Activated CD4-positive, alpha-beta T cell treated with anti-CD3 and anti-CD28 coated beads, Interleukin-2, amount 10 ng/mL, durations not matched to agents 24 days and 14 days (primary cell): ENCODE measurements at places on chromosomes 6 and 20. TPM values are rescaled to one million over a fixed set of nuclear protein-coding genes. Genes with fewer than 3 reads are reported as not detected.

The ULBP2 gene
- total RNA-seq: 0.40 and 0.47 TPM in 2 replicates

The OR2H2 gene
- not detected in 2 replicates for total RNA-seq

The NPEPL1 gene
- total RNA-seq: 22.3 and 23.1 TPM in 2 replicates

The RPN2 gene
- total RNA-seq: 208 and 213 TPM in 2 replicates

The IP6K3 gene
- not detected in 2 replicates for total RNA-seq

The PTCHD4 gene
- not detected in 2 replicates for total RNA-seq

The IFT52 gene
- total RNA-seq: 18.6 and 20.7 TPM in 2 replicates

The RAET1G gene
- not detected in 2 replicates for total RNA-seq

The PRELID3B gene
- 119 and 123 TPM in 2 replicates for total RNA-seq

The RPL7L1 gene
- total RNA-seq: 182 and 189 TPM in 2 replicates

DNA sequence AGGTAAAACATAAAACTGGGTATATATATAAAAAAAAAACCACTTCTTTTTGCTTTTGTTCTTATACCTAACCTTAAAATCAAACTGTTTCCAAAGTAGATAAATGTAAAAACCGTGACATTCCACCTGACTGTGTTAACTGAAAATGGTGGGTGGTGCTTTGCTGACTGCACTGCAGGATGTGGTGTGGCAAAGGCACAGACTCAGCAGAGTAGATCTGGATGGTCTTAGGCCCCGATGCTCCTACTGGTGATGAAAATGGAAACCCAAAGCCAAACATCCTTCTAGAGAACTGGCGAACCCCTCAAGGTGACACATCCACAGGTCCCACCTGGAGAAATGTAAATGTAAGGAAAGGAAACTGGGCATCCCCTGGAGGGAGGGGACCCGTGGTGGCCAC, 8.9 kb downstream of the TGIF2 start:
- peak overlapping the region; percentile 81 for H3K27ac ChIP-seq
- DNase-seq: peak; percentile 75
- peaks cover 24% of the 10 kb centered on the region for H3K4me1 ChIP-seq
- H3K4me3 ChIP-seq: no peak overlapping the region
- peaks cover 53% of the 10 kb centered on the region for H3K36me3 ChIP-seq

- no peak overlapping the region for H3K27ac ChIP-seq
- H3K4me1 ChIP-seq: no peaks in the 10 kb centered on the region
- no peak overlapping the region for H3K4me3 ChIP-seq
Observed at GRCh38 chr6:81561731-81562130, 190.8 kb downstream of the TENT5A start.

GRCh38 chr6:25535632-25536225, 116.3 kb upstream of the SCGN start:
- H3K27me3 ChIP-seq: no peaks in the 10 kb centered on the region
- H3K4me1 ChIP-seq: no peaks in the 10 kb centered on the region
- H3K27ac ChIP-seq: no peak overlapping the region
- H3K4me3 ChIP-seq: no peak overlapping the region
- DNase-seq: no peak
- H3K36me3 ChIP-seq: no peaks in the 10 kb centered on the region

GRCh38 chr6:12075067-12075563, 63.0 kb downstream of the HIVEP1 start:
- no peak overlapping the region for H3K27ac ChIP-seq
- peak overlapping the region; percentile 25 for H3K4me3 ChIP-seq
- H3K27me3 ChIP-seq: no peaks in the 10 kb centered on the region
- H3K4me1 ChIP-seq: peaks cover 35% of the 10 kb centered on the region

DNA sequence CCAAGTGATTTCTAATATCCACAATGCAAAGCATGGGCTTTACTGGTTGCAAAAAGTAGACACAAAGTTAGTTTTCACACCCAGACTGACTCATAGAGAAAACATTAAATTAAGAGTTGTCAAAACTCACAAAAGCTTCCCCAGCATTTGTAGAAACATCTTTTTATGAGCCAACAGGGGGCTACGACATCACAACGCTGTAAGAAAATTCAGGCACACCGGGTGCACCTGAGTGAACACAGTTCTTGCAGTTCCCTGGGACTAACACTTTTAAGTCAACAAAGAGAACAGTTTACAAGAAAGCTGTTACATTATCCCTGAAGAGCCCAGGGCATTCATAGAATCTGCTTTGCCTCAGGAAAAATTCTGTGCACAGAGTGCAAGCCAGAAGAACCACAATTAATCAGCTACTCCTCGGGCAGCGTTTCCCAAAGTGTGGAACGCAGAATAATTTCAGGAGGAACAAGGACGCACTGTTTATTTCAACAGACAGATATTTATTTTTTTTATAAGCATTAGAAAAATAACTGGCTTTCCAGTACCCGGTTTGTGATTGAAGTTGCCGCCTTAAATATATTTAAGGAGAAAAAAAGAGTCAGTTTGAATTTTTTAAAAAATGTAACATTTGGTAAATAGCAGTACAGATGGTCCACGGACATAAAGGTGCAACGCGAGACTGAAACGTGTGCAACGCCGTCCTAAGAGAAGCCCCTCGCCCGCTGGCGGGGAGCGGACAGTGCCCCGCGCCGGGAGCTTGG, 1.2 kb downstream of the NCOA5 start:
- no peaks in the 10 kb centered on the region for H3K27me3 ChIP-seq
- H3K36me3 ChIP-seq: peaks cover 14% of the 10 kb centered on the region
- peaks cover 27% of the 10 kb centered on the region for H3K4me1 ChIP-seq
- H3K4me3 ChIP-seq: peak overlapping the region; percentile 89
- no peak for DNase-seq

DNA sequence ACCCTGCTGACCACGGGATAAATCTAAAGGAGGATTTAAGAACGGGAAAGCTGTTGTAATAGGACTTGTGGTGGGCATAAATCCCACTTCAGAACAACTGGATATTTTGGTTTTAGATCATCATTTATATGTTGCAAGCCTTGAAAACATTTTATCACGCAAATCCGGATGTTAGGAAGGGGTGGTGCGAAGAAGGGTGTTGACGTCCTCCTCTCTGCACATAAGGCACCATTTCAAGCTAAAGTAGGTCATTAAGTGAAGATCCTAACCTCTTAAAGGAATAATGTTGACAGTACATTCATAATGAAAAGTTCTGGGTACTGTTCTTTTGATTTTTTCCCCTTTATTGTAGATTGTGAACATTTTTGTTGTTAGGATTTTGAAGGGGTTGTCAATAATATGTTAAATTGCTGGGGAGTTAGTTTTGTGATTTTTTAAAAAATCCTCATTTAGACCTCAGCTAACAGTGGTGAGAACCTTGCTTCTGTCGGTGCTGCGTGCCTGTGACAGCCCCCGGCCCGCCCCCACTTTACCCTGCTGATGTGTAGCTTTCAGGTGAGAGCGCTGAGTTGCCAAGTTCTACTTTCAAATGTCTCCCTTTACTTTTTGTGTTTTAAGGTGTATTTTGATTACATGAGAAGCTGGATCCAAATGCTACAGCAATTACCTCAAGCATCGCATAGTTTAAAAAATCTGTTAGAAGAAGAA, 88.8 kb downstream of the MAP3K4 start:
- peaks cover 17% of the 10 kb centered on the region for H3K4me1 ChIP-seq
- no peak for DNase-seq
- H3K36me3 ChIP-seq: peaks cover 19% of the 10 kb centered on the region
- H3K27me3 ChIP-seq: no peaks in the 10 kb centered on the region

DNA sequence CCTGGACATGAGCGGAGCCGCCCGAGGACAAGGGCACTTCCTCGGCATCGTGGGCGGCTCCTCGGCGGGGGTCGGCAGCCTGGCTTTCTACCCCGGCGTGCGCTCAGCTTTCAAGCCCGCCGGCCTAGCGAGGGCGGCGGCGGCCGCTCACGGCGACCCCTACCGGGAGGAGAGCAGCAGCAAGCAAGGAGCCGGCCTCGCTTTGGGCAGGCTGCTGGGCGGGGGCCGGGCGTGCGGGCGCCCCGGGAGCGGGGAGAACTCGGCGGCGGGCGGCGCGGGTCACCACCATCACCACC, 6.7 kb downstream of the PRDM13 start:
- peak; percentile 76 for DNase-seq
- no peak overlapping the region for H3K27ac ChIP-seq
- H3K4me3 ChIP-seq: peak overlapping the region; percentile 55
- H3K4me1 ChIP-seq: peaks cover 29% of the 10 kb centered on the region
- H3K27me3 ChIP-seq: peaks cover 75% of the 10 kb centered on the region

- H3K27ac ChIP-seq: no peak overlapping the region
- no peak overlapping the region for H3K4me3 ChIP-seq
- DNase-seq: no peak
- H3K4me1 ChIP-seq: peaks cover 1% of the 10 kb centered on the region
- peaks cover 10% of the 10 kb centered on the region for H3K27me3 ChIP-seq
Observed at GRCh38 chr6:169957351-169957963, 206.0 kb downstream of the ERMARD start.

GRCh38 chr20:63295422-63295821, 2.4 kb downstream of the COL20A1 start:
- no peak overlapping the region for H3K4me3 ChIP-seq
- H3K4me1 ChIP-seq: peaks cover 2% of the 10 kb centered on the region
- no peaks in the 10 kb centered on the region for H3K36me3 ChIP-seq
- peaks cover 8% of the 10 kb centered on the region for H3K27me3 ChIP-seq
- H3K27ac ChIP-seq: no peak overlapping the region

GRCh38 chr20:35830264-35830663, 58.4 kb downstream of the PHF20 start:
- H3K27me3 ChIP-seq: no peaks in the 10 kb centered on the region
- H3K36me3 ChIP-seq: peaks cover 18% of the 10 kb centered on the region
- no peak overlapping the region for H3K4me3 ChIP-seq

DNA sequence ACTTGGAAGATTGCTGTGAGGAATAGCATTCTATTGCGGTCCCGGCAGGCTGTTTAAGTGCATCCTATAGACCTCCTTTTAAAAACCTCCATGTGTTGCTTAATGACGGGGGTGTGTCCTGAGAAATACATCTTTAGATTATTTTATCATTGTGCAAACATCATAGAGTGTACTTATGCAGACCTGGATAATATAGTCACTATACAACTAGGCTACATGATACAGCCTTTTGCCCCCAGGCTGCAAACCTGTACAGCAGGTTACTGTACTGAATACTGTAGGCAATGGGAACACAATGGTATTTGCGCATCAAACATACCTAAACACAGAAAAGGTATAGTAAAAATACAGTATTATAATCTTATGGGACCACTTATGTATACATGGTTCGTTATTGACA, 175.6 kb downstream of the RNF144B start:
- no peak for DNase-seq
- peaks cover 2% of the 10 kb centered on the region for H3K27me3 ChIP-seq

GRCh38 chr20:10877342-10877741, 203.5 kb upstream of the JAG1 start:
- no peaks in the 10 kb centered on the region for H3K4me1 ChIP-seq
- no peaks in the 10 kb centered on the region for H3K36me3 ChIP-seq
- no peak for DNase-seq
- H3K4me3 ChIP-seq: no peak overlapping the region
- H3K27ac ChIP-seq: no peak overlapping the region

- no peak for DNase-seq
- no peak overlapping the region for H3K4me3 ChIP-seq
- H3K27me3 ChIP-seq: peaks cover 1% of the 10 kb centered on the region
- H3K4me1 ChIP-seq: no peaks in the 10 kb centered on the region
- H3K36me3 ChIP-seq: no peaks in the 10 kb centered on the region
Observed at GRCh38 chr6:29255530-29255929, 46.0 kb upstream of the OR14J1 start.

- peak overlapping the region; percentile 74 for H3K4me3 ChIP-seq
- H3K27ac ChIP-seq: no peak overlapping the region
- peaks cover 3% of the 10 kb centered on the region for H3K36me3 ChIP-seq
- peaks cover 6% of the 10 kb centered on the region for H3K4me1 ChIP-seq
Observed at GRCh38 chr6:30007132-30007764, 53.8 kb upstream of the POLR1H start.

DNA sequence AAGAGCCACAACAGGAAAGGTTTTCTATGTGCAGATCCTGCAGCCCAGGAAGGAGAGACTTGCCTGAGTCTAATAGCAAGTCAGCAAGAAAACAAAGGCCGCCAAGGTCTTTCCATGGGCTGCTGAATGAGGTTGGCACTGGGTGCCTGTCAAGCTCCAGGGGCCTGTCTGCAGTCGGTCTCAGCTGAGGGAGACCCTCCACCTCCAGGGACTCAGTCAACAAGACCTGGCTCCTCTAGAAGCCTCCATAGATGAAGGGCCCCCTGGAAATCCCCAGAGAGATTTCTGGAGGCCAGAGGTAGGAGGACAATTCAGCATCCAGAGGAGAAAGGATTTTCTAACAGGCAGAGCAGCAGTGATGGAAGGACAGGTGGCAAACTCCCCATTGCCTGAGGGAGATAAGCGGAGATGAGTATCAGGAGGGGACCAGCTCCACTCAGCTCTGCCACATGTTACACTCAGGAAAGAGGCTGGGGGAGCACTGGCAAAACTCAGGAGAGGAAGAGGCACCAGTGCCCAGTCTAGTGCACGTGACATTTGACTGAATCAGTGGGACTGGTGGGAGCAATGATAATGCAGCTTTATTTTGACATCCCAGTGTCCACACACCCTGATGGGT, 33.5 kb upstream of the FKBP1A start:
- DNase-seq: no peak
- H3K27ac ChIP-seq: peak overlapping the region; percentile 39
- peaks cover 29% of the 10 kb centered on the region for H3K4me1 ChIP-seq
- peak overlapping the region; percentile 1 for H3K4me3 ChIP-seq
- peaks cover 5% of the 10 kb centered on the region for H3K27me3 ChIP-seq

- H3K27me3 ChIP-seq: no peaks in the 10 kb centered on the region
- H3K27ac ChIP-seq: no peak overlapping the region
- H3K4me3 ChIP-seq: no peak overlapping the region
- DNase-seq: no peak
- H3K36me3 ChIP-seq: peaks cover 13% of the 10 kb centered on the region
Observed at GRCh38 chr6:16450285-16450684, 211.9 kb downstream of the GMPR start.

- no peak for DNase-seq
- H3K27me3 ChIP-seq: peaks cover 4% of the 10 kb centered on the region
- no peak overlapping the region for H3K27ac ChIP-seq
- H3K4me3 ChIP-seq: no peak overlapping the region
- H3K36me3 ChIP-seq: no peaks in the 10 kb centered on the region
Observed at GRCh38 chr6:152356016-152356415, 281.1 kb downstream of the SYNE1 start.

DNA sequence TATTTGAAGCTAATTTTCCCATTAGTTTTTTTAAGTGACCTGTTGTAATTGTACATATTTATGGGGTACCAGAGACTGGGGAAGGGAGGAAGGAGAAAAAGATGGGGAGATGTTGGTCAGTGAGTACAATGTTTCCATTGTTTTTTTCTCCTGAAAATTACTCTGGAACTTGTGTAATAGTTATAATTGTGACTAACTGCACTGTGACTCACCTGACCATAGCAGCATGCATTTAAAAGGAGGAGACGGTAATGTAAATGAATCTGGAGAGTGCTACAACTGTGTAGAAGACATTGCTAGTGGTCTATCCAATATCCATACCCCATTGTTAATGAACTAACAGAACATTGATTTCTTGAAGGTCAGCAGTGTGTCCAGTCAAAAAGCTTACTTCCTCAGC, 133.4 kb downstream of the RFPL4B start:
- peaks cover 3% of the 10 kb centered on the region for H3K4me1 ChIP-seq
- H3K36me3 ChIP-seq: no peaks in the 10 kb centered on the region
- H3K27me3 ChIP-seq: no peaks in the 10 kb centered on the region
- H3K4me3 ChIP-seq: no peak overlapping the region

- no peaks in the 10 kb centered on the region for H3K4me1 ChIP-seq
- no peak overlapping the region for H3K4me3 ChIP-seq
- no peak overlapping the region for H3K27ac ChIP-seq
- peaks cover 10% of the 10 kb centered on the region for H3K36me3 ChIP-seq
- no peaks in the 10 kb centered on the region for H3K27me3 ChIP-seq
Observed at GRCh38 chr6:38080889-38081288, 261.4 kb downstream of the ZFAND3 start.
